ENCODE measurements at places on chromosomes 3 and 15.

DNA sequence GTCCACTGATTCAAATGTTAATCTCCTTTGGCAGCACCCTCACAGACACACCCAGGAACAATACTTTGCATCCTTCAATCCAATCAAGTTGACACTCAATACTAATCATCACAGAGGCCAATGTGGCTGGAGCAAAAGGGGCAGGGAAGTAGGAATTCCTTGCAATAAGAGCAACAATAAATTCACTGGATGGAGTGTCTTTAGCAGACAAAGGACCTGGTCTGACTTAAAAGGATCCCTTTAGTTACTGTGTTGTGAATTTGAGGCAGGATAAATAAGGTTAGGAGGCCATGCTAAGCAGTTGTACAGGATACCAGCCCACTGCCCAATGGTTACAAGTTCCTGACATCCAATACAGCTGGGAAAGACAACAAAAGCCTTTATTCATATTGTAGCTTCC is 12.3 kb upstream of the GFM1 start:
- no peak for DNase-seq

GRCh38 chr3:138038725-138039462 is 28.9 kb downstream of the CLDN18 start:
- DNase-seq = no peak

DNA sequence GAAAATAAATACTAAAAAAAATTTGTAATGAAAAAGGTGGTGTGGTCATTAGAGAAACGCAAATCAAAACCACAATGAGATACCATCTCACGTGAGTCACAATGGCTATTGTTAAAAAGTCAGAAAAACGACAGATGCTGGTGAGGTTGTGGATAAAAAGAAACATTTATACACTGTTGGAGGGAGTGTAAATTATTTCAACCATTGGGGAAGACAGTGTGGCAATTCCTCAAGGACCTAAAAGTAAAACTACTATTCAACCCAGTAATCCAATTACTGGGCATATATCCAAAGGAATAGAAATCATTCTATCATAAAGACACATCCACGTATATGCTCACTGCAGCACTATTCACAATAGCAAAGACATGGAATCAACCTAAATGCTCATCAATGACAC is 120.3 kb downstream of the MYO9A start:
- DNase-seq = peak; percentile 17

GRCh38 chr3:43612419-43612818 is 9.4 kb downstream of the ANO10 start:
- no peak for DNase-seq

DNA sequence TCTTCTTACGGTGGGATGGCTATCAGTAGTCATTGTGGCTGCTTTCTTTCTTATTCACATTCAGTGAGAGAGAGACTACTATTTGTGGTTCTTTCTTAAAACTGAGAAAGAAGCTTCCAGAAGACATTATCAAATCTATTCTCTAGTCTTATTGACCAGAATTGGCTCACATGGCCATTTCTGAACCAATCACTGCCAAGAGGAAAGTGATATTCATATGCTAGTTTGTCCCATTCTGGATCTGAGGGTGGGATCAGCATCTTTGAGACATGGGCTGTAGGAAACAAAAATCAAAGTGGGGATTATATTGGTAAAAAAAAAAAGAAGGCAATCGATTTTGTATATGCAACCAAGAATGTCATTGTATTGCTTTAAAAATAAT is 106.4 kb upstream of the RASGRP1 start:
- DNase-seq = no peak

- no peak for DNase-seq
These were observed 27.7 kb upstream of the VPS33B start for GRCh38 chr15:91050128-91050455.

DNA sequence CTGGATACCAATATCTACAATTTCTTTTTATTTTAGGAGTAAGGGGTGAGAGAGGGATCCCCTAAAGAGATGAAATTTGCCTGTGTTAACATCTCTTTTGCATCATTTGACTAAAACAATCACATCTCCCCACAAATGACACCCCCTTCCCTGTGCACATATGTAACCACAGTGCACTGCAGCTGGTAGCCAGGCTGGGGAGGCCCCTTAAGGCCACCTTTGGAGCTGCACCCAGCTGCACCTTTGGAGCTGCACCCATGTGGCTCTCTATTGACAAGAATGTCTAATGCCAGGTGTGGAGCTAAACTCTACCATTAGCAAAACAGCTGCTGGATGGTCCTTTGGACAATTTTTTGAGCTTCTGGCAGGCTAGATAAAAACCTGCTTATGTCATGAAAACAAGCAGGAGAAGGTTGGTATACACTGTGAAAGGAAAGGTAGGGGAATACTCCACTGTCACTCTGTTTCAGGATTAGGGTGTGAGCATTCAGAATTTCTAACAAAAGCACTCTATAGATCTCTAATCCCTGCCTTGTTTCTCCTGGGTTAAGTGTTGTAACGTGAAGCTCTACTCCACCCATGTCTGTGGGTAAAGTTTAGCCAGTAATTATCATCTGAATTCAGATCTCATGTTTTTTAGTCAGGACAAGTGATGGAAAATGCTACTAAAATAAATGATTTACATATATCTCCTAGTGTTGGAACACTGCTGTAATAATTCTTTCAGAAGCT is 52.1 kb downstream of the TFG start:
- DNase-seq = no peak

GRCh38 chr3:194962056-194962455 is 276.4 kb downstream of the FAM43A start:
- no peak for DNase-seq
